Pancreas (tissue), 10 donors: ENCODE measurements at places on chromosomes 5 and 9. TPM values are rescaled to one million over a fixed set of nuclear protein-coding genes. Genes with fewer than 3 reads are reported as not detected.

DNA sequence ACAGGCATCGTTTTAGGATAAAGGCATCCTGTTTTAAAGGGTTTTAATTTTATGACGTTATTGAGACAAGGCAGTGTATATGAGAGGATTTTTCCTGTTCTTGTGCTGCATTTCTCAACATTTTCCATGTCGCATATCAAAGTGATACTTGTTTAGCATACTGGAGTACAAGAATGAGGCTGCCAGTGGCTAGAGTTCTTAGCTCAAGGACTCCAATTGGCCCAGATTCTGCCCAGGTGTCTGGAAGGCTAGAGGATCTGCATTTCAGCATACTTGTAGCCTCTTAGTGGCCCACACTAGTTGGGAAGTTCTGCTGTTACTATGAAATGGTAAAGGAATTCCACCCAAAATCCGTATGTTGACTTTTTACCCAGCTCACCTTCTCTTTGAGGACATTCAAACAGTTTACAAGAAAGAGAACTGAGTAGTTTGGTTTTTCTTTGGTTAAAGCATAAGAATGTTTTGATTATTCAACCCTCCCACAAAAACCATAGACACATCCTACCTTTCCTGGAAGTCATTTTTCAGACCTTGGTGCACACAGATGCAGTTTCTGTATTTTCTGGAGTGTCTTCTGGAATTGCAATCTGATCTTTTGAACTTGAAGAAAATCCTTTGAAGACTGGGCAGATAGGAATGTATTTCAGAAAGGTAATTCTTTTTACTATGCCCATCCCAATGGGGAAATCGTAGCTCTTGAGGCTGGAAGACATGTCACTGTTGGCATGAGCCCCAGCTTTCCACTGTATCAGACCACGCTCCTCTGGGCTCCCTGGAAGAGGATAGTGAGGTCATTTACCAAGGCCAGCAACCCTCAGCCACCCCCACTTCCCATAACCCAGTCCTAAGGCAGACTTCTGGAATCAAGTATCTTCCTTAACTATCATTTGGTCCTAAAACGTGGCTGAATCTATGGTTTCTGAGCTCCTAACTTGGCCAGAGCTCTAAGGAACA, 11.3 kb downstream of the SLC23A1 start:
- H3K36me3 ChIP-seq, result peaks cover 27% of the 10 kb centered on the region
- no peaks in the 10 kb centered on the region for H3K27me3 ChIP-seq
- H3K27ac ChIP-seq, result no peak overlapping the region
- H3K4me3 ChIP-seq, result no peak overlapping the region

GRCh38 chr5:17346811-17347210, 129.4 kb downstream of the BASP1 start:
- no peak overlapping the region for H3K4me3 ChIP-seq
- no peak for DNase-seq
- H3K27me3 ChIP-seq, result no peaks in the 10 kb centered on the region
- H3K4me1 ChIP-seq, result no peaks in the 10 kb centered on the region
- no peaks in the 10 kb centered on the region for H3K36me3 ChIP-seq

- no peaks in the 10 kb centered on the region for H3K4me1 ChIP-seq
- H3K4me3 ChIP-seq, result no peak overlapping the region
- no peak overlapping the region for H3K27ac ChIP-seq
- H3K36me3 ChIP-seq, result no peaks in the 10 kb centered on the region
These were observed 295.1 kb downstream of the BNC2 start for GRCh38 chr9:16575142-16575985.

- H3K4me3 ChIP-seq, result no peak overlapping the region
- H3K27me3 ChIP-seq, result no peaks in the 10 kb centered on the region
- DNase-seq, result no peak
- peaks cover 6% of the 10 kb centered on the region for H3K36me3 ChIP-seq
These were observed 16.0 kb downstream of the TRMO start for GRCh38 chr9:97906236-97906831.

DNA sequence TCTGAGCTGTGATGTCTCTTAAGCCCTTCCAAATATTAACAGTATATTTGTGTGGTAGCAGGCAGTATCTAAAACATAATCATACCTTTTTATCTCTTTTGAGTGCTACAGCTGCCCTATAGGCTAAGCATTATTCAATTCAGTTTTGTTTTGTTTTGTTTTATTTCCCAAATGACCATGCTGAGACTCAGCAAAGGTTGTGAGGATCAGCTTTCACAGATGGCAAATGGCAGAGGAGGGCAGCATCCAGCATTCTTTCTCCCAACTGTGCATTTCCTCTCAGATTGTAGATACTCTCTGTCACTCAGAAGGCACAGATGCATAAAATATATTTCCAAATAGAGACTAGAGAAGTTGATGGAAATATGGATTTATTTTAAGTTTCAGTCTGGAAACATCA, 90.7 kb downstream of the DAPK1 start:
- no peak overlapping the region for H3K4me3 ChIP-seq
- H3K27me3 ChIP-seq, result no peaks in the 10 kb centered on the region
- peaks cover 46% of the 10 kb centered on the region for H3K4me1 ChIP-seq
- no peak overlapping the region for H3K27ac ChIP-seq
- no peak for DNase-seq
- no peaks in the 10 kb centered on the region for H3K36me3 ChIP-seq

- no peaks in the 10 kb centered on the region for H3K36me3 ChIP-seq
- H3K4me3 ChIP-seq, result no peak overlapping the region
- H3K27ac ChIP-seq, result no peak overlapping the region
These were observed 34.4 kb downstream of the INSYN2B start for GRCh38 chr5:169945831-169946261.

GRCh38 chr9:26685818-26686217, 206.8 kb downstream of the CAAP1 start:
- no peak for DNase-seq
- no peaks in the 10 kb centered on the region for H3K4me1 ChIP-seq
- H3K36me3 ChIP-seq, result no peaks in the 10 kb centered on the region
- H3K27me3 ChIP-seq, result no peaks in the 10 kb centered on the region

- H3K4me3 ChIP-seq, result no peak overlapping the region
- DNase-seq, result no peak
- no peaks in the 10 kb centered on the region for H3K27me3 ChIP-seq
- no peak overlapping the region for H3K27ac ChIP-seq
- no peaks in the 10 kb centered on the region for H3K36me3 ChIP-seq
These were observed 383.9 kb downstream of the MAT2B start for GRCh38 chr5:163889369-163889768.

DNA sequence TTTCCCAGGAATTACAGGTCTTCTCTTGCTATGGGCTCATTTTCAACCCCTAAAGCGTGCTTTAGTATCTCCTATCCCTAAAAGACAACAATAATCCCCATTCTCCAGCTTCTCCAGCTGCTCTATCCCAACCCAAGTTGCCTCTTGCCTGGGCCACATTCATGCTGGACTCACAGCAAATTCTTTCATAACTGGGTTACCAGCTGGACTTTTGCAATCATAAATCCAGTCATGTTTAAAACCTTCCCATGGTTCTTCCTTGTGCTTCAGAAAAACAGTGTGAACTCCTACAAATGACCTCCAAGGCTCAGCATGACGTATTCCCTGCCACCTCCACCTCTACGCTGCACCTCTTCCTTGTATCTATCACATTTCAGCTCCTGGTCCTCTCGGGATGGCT, 346.9 kb downstream of the GADD45G start:
- H3K27me3 ChIP-seq, result no peaks in the 10 kb centered on the region
- no peak overlapping the region for H3K4me3 ChIP-seq
- no peak for DNase-seq
- H3K36me3 ChIP-seq, result no peaks in the 10 kb centered on the region
- no peaks in the 10 kb centered on the region for H3K4me1 ChIP-seq

DNA sequence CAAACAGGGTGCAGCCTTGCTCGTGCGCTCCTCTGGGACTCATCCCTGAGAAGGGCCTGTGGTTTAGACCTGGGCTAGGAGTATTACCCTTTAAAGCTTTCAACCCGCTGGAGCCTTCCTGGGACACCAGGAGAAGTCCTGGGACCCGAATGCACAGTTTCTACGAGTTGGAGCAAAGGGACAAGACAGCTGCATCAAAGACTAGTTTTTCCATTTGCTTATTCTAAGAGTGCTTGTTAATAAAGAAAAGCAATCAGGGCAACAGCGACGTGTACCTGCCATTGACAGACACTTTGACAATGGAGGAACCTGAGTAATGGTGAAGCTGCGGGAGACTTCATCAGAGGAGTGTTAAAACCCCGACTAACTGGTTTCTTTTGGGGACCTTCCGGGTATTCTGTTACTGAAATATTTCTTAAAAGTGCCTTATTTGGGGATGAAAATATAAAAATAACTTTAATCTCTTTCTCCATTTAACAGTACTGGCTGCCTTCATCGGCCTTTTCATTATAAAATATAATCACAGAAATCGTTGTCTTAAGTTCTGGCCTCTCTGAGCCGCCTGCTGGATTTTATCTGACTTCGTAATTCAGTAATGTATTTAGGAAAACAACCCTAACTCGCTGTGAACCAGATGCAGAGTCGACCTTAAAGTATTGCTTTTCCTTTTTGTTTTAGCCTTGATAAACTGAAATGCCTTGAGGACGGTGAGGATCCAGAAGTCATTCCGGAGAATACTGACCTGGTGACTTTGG, 732 bp downstream of the SNAPC3 start:
- no peaks in the 10 kb centered on the region for H3K36me3 ChIP-seq
- DNase-seq, result no peak
- peaks cover 22% of the 10 kb centered on the region for H3K4me1 ChIP-seq
- H3K4me3 ChIP-seq, result peak overlapping the region; percentile 68

DNA sequence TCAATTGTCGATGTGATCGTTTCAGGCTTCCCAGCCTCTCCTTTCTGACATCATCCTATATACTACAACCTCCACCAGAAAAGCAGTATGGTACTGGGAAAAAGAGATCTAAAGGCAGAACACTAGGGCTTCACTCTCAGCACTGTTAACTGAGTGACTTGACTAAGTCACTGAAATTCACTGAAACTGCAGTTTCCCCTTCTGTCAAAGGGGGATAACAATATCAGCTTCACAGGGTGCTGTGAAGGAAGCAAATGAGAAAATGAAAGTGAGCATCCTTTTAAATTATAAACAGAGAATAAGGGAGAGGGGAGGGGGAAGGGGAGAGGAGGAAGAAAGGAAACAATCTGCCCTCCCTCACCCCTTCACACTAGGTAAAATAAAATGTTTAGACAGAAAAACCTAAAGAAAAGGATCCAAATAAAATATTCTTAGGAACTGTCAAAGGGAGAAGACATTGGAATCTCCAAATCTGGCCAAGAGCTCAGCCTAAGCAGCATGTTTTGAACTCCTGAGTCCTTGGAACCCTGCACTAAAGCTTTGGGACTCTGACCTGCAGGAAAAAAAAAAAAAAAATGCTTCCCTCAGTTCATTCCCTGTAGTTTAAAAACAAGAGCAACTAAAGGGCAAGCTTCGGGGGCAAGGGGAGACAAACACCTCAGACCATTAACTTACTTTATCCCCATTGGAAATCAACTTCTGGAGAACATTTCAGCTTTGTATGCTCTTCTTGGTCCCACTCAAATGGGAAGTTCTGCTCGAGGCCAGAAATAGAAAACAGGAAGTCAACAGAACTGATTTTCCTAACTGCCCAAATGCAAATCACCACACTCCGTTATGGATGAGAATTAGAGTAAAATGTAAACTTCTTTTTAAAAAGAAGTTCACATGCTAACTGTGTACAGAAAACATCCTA, 178.3 kb downstream of the DEPDC1B start:
- no peaks in the 10 kb centered on the region for H3K36me3 ChIP-seq
- H3K4me3 ChIP-seq, result no peak overlapping the region
- DNase-seq, result no peak
- no peak overlapping the region for H3K27ac ChIP-seq

- no peaks in the 10 kb centered on the region for H3K27me3 ChIP-seq
- peaks cover 4% of the 10 kb centered on the region for H3K36me3 ChIP-seq
- DNase-seq, result no peak
- H3K4me1 ChIP-seq, result no peaks in the 10 kb centered on the region
- H3K27ac ChIP-seq, result no peak overlapping the region
- H3K4me3 ChIP-seq, result no peak overlapping the region
These were observed 49.7 kb downstream of the SAR1B start for GRCh38 chr5:134582941-134583340.

GRCh38 chr5:93755716-93756115, 14.3 kb upstream of the POU5F2 start:
- H3K27ac ChIP-seq, result no peak overlapping the region
- no peaks in the 10 kb centered on the region for H3K4me1 ChIP-seq
- H3K36me3 ChIP-seq, result no peaks in the 10 kb centered on the region
- DNase-seq, result no peak
- H3K4me3 ChIP-seq, result no peak overlapping the region

DNA sequence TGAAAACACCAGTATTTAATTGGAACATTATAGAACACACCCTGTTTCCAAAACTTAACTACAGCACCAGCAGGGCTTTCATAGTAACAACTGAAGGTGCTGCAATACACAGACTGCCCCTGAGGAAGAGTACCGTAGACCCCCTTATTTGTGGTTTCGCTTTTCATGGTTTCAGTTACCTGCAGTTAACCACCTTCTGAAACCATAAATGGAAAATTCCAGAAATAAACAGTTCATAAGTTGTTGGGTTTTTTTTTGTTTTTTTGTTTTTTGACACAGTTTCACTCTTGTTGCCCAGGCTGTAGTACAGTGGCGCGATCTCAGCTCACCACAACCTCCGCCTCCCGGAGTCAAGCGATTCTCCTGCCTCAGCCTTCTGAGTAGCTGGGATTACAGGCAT, 9.5 kb upstream of the GLDC start:
- H3K27me3 ChIP-seq, result no peaks in the 10 kb centered on the region
- H3K27ac ChIP-seq, result no peak overlapping the region
- no peaks in the 10 kb centered on the region for H3K36me3 ChIP-seq
- DNase-seq, result no peak

- no peak overlapping the region for H3K27ac ChIP-seq
- H3K4me1 ChIP-seq, result peaks cover 4% of the 10 kb centered on the region
- no peaks in the 10 kb centered on the region for H3K27me3 ChIP-seq
- no peak overlapping the region for H3K4me3 ChIP-seq
These were observed 3.3 kb downstream of the ASTN2 start for GRCh38 chr9:117411547-117411946.

DNA sequence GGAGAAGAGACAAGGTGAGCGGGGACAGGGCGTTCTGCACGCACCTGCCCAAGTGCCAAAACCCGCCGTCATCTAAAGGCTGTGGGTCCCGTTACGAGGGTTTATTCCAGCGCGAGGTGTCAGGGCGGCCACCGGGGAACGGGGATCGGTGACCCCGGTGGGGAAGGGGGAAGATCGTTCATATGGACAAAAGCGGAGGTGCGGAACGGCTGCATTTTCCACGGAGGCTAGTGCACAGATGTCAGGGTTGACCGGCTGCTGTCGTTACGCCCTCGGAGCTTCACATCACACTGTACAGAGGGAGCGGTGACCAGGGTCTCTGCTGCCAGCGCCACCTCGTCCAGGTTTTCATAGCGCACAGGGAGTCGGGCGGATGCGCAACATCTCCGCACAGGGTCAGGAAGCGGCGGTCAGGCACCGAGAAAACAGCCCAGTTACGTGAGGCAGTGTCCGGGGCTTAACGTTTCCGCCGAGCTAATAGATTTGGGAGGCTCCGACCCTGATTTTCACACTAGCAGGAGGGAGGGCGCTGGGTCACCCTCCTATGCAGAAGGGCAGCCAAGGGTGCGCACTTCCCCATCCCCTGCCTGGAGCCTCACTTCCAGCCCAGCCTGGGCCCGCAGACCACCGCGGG, 13.5 kb downstream of the BTNL9 start:
- peak overlapping the region; percentile 40 for H3K4me3 ChIP-seq
- no peaks in the 10 kb centered on the region for H3K36me3 ChIP-seq
- DNase-seq, result no peak
- no peak overlapping the region for H3K27ac ChIP-seq
- H3K27me3 ChIP-seq, result peaks cover 6% of the 10 kb centered on the region

The PIP5K1B gene
- 6.4 TPM for total RNA-seq

The ARL10 gene
- total RNA-seq, result 3.1 TPM

The FAM13B gene
- 17.8 TPM for total RNA-seq

The FREM1 gene
- 4.6 TPM for total RNA-seq

The ANKRD55 gene
- not detected for total RNA-seq

The CYLC2 gene
- total RNA-seq, result not detected
